ENCODE measurements at places on chromosomes 3 and 15.

GRCh38 chr3:78794431-78794830 is 973.4 kb downstream of the ROBO1 start:
- no peak for DNase-seq

- peak; percentile 34 for DNase-seq
Observed at GRCh38 chr3:177201700-177202397, 4.6 kb upstream of the TBL1XR1 start.

DNA sequence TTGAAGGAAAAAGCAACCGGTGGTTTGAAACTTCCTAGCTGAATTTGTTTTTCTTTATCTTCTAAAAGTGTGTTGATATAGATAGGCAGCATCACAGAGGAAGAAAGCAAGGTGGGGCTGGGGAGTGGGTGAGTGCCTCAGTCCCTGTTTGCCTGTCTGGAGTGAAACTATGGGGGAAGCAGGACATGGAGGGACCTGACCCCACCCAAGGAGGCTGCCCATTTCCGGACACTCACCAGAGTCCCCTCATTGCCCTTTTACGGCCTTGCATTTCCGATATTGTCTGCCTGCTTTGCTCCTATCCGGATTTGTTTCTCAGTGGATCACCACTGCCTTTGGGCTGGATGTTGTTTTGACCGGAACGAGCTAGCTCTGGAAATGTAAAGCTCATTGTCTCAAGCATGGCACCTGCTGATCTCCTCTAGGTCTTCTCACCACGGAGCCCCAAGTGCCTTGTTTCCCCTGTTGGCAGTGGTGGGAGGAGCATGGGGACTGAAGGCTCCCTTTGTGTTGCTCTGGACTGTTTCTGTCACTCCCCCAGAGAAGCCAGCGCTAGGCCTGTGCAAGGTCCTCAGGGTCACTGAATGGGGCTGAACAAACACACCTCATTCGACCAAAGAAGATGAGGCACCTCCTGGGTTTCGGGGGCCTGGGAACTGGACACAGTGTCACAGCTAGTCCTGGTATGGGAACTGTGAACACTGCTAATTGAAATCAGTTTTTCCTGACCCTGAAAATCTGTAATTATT is 7.0 kb downstream of the CLDN11 start:
- no peak for DNase-seq

GRCh38 chr3:62586356-62586755 is 213.0 kb upstream of the FEZF2 start:
- no peak for DNase-seq

GRCh38 chr15:92621972-92622533 is 33.5 kb downstream of the FAM174B start:
- no peak for DNase-seq

DNA sequence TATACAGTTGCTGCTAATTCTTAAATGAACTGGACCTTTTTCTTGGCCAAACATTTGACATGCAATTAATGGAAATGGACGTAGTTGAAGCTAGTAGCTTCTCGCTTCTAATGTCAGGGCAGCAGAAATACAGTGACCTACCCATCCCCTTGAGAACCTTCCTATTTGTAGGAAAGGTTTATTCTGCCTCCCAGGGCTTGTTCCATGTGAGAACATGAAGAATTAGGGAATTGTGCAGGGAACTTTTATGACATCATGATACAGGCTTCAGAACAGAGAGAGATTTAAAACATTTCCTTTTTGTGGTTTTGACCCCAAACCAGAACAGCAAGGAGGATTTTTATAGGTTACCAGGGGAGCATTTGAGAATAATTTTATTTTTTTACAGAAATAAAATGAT is 406.6 kb upstream of the PPP2R3A start:
- no peak for DNase-seq

DNA sequence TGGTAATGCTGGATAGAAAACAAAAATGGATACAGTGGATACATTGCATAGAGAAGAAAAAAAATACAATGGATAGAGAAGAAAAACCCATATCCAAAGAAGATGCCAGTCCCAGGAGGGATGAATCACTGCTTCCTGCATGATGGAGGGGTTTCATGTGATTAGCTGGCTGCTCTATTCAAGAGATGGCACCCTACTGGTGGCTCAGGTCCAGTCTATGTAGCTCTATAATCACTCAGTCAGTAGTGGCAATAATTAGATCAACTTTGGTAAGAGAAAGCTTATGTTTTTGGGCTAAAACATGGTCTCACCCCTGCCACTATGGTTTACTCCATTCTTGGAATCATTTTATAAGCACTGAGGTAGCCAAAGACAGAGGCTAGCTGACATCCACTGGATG is 33.7 kb upstream of the NOX5 start:
- DNase-seq, result no peak

GRCh38 chr3:157313186-157313585 is 123.5 kb upstream of the PTX3 start:
- DNase-seq, result no peak

DNA sequence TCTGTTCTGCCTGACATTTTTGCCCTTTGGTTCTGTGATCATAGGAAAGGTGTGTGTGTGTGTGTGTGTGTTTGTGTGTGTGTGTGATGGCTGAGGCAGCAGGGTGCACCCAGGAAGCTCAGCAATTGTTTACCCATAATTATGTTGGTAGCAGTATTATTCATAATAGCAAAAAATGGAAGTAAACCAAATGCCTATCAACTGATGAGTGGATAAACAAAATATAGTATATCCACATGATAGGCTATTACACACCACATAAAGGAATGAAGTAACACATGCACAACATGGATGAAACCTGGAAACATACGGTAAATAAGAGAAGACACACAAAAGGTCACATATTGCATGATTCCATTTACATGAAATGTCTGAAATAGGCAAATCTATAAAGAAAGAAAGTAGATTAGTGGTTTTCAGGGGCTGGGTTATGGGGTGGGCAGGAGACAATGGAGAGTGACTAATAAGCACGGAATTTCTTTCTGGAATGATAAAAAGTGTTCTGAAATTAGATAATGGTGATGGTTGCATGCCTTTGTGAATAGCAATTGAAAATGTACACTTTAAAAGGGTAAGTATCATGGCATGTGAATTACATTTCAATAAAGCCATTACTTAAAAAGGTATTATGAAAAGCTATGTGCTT is 167.2 kb downstream of the POLR2M start:
- no peak for DNase-seq

DNA sequence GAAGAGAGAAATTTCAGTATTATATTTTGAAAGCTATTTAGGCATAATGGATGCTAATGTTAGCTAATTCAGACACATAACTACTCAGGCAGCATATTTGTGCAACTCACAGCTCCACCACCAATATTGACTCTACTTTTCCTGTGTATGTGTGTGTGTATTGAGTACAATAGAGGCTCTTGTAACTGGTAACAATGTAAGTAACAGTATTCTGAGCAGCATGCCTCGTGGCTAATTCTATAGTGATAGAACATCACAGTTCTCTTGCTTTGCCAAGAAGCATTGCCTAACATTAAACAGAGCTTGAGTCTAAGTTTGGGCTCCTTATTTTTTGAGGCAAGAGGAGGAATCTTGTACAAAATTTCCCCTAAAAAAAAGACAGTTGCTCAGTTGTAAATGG is 98.6 kb upstream of the ARHGEF26 start:
- DNase-seq, result no peak

GRCh38 chr3:32709346-32709745 is 24.4 kb downstream of the CNOT10 start:
- no peak for DNase-seq

DNA sequence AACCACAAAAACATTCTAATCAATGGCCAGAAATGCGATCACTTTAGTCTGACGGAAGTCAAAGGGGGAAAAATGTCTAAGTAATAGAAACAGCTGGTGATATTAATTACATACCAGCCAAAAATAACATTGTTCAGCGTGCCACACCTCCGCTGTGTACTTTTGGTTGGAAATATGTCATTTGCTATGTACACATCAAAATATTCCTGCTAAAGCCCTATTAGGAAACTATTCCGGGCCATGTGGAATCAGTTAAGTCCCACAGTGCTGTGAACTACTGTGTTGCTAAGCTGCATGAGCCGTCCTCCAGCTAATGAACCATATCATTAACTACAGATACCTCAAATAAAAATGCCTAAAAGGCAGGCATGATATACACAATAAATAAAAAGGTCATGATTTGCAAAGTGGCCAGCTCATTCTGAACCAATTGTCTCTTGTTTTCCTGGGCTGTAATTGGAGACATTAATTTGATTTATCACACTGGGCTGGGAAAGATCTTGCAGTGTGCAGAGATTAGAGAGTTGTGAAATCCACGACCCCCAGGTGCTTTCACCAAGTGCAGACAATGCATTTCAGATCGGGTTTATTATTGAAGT is 200.5 kb upstream of the LRTM1 start:
- no peak for DNase-seq
